ENCODE measurements at places on chromosomes 7 and 10.

DNA sequence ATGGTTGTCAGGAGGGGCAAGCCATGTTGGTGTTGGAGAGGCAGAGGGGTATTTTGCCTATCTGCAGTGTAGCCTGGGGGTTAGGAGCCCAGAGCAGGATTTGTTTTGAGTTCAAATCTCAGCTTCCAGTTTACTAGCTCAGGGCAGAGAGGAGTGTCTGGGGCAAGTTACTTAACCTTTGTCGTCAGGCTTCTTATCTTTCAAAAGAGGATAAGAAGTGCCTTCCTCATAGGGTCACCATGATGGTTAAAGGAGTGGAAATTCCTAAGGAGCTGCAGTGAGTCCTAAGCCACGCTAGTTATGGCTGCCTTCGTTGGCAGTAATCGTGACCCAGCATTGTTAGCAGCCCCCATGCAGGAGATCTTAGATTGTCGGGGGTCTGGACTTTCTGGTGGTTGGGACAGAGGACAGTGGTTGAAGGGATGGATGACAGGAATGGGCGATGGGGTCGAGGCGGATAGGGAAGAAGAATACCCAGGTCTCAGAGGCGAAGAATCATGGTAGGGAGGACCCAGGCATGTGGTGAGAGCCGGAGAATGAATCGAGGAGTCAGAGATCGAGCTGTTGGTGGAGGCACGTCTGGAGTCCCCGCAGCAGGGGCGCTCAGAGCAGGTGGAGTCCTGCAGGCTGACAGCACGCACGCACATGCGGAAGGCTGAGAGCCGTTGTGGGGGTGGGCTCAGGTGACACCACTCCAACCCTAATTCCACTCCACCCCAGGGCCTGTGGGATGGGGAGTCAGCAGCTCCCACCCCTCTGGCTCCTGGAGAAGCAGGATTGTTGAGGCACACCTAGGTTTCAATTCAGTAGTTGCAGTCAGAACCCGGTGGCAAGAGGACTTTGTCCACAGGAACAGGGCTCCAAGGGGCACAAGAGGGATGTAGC, 11.6 kb downstream of the ADCK2 start:
- no peak for DNase-seq

DNA sequence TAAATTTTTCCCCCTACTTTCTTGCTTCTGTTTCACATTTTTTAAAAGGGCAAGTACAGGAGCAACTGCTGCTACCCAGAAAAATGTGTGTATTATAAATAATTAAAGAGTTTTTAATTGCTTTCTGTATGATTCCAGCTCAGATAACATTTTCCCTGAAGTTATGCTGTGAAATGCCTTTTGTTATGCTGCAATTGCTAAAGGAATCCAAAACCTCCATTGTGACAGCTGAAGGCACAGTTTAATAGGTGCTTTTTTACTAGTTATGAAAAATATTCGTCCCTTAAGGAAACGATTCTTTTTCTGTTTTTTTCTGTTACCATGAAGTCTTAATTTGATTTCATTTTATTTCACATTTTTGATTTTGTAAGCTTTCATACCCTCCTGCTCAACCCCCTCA, 83.2 kb downstream of the ZNRF2 start:
- no peak for DNase-seq

- no peak for DNase-seq
Measured at GRCh38 chr7:66617295-66617694, 11.4 kb upstream of the KCTD7 start.

- peak; percentile 84 for DNase-seq
Measured at GRCh38 chr7:80916770-80917741, 1.8 kb downstream of the SEMA3C start.

DNA sequence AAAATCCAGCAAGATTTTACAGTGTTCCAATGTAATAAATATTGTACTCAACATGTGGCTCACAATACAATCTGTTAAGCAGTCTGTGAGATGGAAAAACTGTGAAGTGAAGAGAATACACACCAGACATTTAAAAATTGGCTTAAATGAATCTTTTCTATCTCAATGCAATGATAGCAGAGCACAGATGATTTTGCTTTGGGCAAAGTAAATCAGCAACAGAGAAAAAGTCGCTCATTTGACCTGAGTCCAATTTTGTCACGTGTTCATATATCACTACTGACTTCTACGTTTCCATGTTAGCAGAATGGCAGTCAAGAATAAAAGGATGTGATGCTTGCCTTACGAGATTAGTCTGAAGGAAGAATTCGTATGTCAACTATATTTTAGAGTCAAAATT, 506.7 kb downstream of the POM121L12 start:
- DNase-seq: no peak

All from SK-MEL-5 (cell line).